Hematopoietic multipotent progenitor cell (in vitro differentiated cells): ENCODE measurements at places on chromosomes 12 and 14.

- no peak for DNase-seq
Measured at GRCh38 chr14:30991408-30991807, 34.0 kb upstream of the AP4S1 start.

GRCh38 chr14:59398841-59399240, 66.3 kb downstream of the GPR135 start:
- DNase-seq, result no peak

DNA sequence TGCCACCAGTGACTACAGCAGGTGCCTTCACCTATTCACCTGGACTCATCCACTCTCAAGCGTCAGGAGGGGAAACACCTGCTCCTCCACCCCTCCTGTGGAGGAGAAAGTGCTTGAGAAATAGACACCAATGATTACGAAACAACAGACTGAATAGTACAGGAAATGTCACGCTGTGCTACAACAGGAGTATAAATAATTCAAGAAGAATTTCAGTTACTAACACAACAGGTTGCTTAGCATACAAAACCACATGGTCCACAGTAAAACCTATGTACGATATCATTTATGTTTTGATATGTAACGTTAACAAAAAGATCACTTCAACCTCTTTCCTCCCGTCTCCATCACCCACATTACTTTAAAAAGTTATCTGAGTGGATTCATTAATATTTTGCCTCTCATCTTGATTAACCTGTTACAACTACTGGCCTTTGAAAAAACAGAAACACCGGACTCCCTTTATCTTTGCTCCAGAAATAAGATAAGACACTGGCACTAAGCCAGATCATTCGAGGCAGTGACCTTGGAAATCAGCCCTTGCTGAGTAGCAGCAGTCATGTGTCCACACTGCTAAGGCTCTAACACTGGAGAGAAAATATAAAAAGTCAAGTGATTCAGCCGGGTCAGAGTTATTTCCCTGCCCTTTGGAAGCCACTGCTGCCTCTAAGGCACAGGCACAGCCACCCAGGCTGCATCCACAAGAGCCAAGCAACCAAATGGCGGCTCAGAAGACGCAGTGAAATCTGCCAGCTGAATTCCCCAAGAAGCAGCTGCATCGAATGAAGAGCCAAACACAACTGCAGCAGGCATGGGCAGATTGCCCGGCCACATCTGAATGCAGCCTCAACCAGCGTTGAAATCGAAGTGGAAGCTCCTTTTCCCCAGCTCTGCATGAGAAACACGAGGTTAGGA, 40.9 kb downstream of the NT5DC3 start:
- peak; percentile 68 for DNase-seq

GRCh38 chr12:96091833-96092232, 56.4 kb upstream of the LTA4H start:
- DNase-seq, result no peak

DNA sequence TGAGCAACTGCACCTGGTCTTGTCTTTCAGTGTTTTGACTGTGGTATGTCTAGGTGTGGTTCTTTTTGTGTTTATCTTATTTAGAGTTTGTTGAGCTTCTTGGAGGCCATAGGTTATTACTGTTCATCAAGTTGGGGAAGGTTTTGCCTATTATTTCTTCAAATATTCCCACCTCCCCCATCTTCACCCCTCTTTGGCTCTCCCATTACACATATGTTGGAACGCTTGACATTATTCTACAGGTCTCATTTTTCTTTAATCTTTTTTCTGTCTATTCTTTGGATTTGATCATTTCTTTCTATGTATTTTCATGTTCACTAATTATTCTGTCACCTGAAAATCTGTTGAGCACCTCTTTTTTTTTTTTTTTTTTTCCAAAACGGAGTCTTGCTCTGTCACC, 16.2 kb downstream of the MAPKAPK5 start:
- no peak for DNase-seq
